ENCODE measurements at places on chromosomes 6 and 20. TPM values are rescaled to one million over a fixed set of nuclear protein-coding genes. Genes with fewer than 3 reads are reported as not detected.

Gene HTR1E
- not detected for total RNA-seq

Gene DYNLT1
- 99.9 TPM for total RNA-seq

Gene GJA1
- total RNA-seq = 512 TPM

Gene ARHGAP40
- total RNA-seq = not detected
